ENCODE measurements at places on chromosomes 4 and X. TPM values are rescaled to one million over a fixed set of nuclear protein-coding genes. Genes with fewer than 3 reads are reported as not detected.

DNA sequence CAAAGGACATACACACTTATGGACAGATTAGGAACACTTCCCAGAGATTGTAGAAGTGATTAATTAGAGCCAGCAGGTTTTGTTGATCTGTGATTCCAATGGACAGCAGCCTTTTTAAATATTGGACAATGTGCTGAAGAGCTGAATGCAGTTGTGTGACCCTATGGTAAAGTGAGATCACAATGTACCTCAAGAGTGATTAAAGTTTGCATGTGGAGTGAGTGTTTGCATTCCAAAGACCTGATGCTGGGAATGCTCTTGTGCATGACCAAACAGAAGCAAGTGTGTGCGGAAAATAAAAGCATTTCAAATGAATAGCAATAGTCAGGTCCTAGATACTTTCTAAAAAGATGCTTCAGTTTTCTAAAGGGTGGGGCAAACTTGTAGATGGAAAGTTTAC lies 154.1 kb downstream of the BANK1 start:
- H3K27ac ChIP-seq, result no peak overlapping the region
- H3K4me3 ChIP-seq, result no peak overlapping the region
- H3K4me1 ChIP-seq, result peaks cover 5% of the 10 kb centered on the region
- no peak for DNase-seq
- no peaks in the 10 kb centered on the region for H3K36me3 ChIP-seq

PRIMPOL gene
- 11.3 TPM for total RNA-seq

GRCh38 chr4:176549161-176549865 lies 229.5 kb downstream of the SPCS3 start:
- peak overlapping the region; percentile 57 for H3K4me3 ChIP-seq
- peaks cover 49% of the 10 kb centered on the region for H3K4me1 ChIP-seq
- H3K27ac ChIP-seq, result peak overlapping the region; percentile 63
- peaks cover 14% of the 10 kb centered on the region for H3K36me3 ChIP-seq

- no peak overlapping the region for H3K4me3 ChIP-seq
- no peak overlapping the region for H3K27ac ChIP-seq
- H3K27me3 ChIP-seq, result no peaks in the 10 kb centered on the region
- no peaks in the 10 kb centered on the region for H3K4me1 ChIP-seq
- no peaks in the 10 kb centered on the region for H3K36me3 ChIP-seq
These were observed 42.6 kb downstream of the C4orf51 start for GRCh38 chr4:145722561-145722960.

GLRB gene
- 8.3 TPM for total RNA-seq

DNA sequence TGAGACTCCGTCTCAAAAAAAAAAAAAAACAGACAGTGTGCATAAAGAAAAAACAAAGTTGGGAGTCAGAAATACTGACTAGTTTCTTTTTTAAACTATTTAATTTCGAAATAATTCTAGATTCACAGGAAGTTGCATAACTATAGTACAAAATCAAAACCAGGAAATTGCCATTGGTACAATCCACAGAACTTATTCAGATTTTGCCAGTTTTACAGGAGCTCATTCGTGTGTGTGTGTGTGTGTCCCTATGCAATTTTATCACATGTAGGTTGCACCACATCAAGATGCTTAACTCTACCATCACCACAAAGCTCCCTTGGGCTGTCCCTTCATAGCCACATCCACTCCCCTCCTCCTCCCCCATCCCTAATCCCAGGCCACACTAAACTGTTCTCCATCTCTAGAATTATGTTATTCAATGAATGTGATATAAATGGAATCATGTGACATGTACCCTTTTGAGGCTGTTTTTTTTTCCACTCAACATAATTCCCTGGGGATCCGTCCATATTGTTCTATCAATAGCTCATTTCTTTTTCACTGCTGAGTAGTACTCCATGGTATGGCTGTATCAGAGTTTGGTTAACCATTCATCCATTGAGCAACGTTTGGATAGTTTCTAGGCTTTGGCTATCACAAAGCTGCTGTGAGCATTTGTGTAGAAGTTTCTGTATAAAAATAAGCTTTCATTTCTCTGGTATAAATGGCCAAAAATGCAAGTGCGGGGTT lies 16.3 kb upstream of the DDX3X start:
- H3K4me1 ChIP-seq, result peaks cover 18% of the 10 kb centered on the region
- no peak for DNase-seq
- no peaks in the 10 kb centered on the region for H3K36me3 ChIP-seq
- no peak overlapping the region for H3K4me3 ChIP-seq

CA5B gene
- total RNA-seq, result 6.5 TPM

DNA sequence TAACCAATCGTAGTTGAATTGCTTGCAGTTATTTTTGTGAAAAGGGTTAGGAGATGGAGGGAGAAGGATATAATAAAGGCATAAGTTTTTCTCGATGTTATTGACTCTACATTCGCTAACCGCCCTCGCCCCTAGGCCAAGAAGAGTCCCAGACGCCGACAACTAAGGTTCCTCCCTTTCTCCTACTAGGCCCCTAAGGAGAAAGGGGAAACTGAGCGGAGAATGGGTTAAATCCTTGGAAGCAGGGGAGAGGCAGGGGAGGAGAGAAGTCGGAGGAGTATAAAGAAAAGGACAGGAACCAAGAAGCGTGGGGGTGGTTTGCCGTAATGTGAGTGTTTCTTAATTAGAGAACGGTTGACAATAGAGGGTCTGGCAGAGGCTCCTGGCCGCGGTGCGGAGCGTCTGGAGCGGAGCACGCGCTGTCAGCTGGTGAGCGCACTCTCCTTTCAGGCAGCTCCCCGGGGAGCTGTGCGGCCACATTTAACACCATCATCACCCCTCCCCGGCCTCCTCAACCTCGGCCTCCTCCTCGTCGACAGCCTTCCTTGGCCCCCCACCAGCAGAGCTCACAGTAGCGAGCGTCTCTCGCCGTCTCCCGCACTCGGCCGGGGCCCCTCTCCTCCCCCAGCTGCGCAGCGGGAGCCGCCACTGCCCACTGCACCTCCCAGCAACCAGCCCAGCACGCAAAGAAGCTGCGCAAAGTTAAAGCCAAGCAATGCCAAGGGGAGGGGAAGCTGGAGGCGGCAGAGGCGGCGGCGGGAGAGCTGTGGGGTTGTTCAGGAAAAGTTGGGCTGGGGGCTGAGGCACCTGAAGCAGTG lies 5.9 kb downstream of the ATOH1 start:
- no peak overlapping the region for H3K4me3 ChIP-seq
- peaks cover 22% of the 10 kb centered on the region for H3K27me3 ChIP-seq
- no peaks in the 10 kb centered on the region for H3K4me1 ChIP-seq
- H3K36me3 ChIP-seq, result no peaks in the 10 kb centered on the region

GRCh38 chr4:26130841-26131432 lies 189.9 kb upstream of the RBPJ start:
- no peak overlapping the region for H3K27ac ChIP-seq
- H3K36me3 ChIP-seq, result peaks cover 9% of the 10 kb centered on the region
- DNase-seq, result no peak

GRCh38 chr4:64014647-64015046 lies 394.6 kb downstream of the TECRL start:
- H3K4me1 ChIP-seq, result no peaks in the 10 kb centered on the region
- no peaks in the 10 kb centered on the region for H3K36me3 ChIP-seq
- no peak for DNase-seq

- H3K4me1 ChIP-seq, result no peaks in the 10 kb centered on the region
- H3K27ac ChIP-seq, result no peak overlapping the region
- peaks cover 8% of the 10 kb centered on the region for H3K27me3 ChIP-seq
- H3K4me3 ChIP-seq, result no peak overlapping the region
- no peaks in the 10 kb centered on the region for H3K36me3 ChIP-seq
These were observed 60.0 kb downstream of the FHDC1 start for GRCh38 chr4:152996111-152996571.

DNA sequence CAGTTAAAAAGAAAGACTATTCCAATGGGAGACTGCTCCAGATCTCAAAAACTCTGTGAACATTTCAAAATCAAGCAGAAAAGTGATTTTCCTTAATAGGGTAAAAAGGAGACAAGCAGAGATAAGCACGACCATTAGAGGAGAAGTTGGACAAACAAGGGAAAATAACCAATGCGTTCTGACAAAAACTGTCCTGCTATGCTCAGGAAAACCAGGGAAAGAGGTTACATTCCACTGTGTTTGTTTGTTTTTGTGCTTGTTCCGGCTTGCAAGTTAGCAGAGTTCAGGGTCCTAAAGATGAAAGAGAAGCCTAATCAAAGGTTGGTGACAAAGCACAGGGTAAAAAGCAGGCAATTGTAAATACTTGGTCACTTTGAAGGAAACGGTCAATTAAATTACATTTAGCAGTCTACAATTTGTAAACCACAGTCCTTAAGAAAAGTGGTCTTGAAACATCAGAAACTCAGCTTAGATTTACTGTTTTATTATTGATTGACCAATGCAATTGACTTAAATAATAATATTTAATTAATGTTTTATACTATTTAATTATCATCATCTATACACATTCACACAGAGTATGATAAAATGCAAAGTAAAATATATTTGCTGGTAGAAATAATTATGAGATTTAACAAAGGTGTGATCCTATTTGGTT lies 186.2 kb upstream of the CPXCR1 start:
- H3K27ac ChIP-seq, result no peak overlapping the region
- no peaks in the 10 kb centered on the region for H3K4me1 ChIP-seq
- no peaks in the 10 kb centered on the region for H3K36me3 ChIP-seq
- H3K4me3 ChIP-seq, result no peak overlapping the region
- H3K27me3 ChIP-seq, result no peaks in the 10 kb centered on the region
- DNase-seq, result no peak

SPOCK3 gene
- not detected for total RNA-seq

DNA sequence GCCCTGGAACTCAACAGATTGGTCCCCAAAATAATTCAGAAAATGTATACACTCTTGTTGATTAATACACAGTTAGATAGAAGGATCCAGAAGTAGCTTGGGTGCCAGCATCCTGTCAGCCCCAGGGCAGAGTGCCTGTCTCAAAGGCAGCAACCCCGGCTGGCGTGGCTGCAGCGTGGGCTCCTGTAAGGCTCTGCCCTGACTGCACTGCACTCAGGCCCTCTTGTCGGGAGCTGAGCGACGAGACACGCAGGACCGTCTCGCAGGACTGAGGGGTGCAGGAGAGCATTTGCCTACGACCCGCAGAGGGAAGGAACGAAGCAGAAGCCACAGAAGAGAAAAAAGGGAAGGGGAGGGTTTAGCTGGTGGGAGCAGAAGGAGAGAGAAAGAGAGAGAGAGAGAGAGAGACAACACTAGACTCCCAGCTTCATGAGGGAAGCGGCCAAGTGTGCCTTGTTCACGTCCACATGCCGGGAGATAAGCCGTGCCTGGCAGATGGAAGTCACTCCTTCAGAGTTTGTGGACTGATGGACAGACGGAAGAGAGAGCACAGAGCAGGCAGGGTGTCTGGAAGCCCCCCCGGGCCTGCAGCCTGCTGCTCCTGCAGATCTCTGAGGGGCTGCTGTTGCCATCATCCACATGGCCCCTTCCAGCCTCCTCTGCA lies 38.7 kb upstream of the HELT start:
- DNase-seq, result no peak
- no peaks in the 10 kb centered on the region for H3K4me1 ChIP-seq
- peaks cover 26% of the 10 kb centered on the region for H3K27me3 ChIP-seq
- no peak overlapping the region for H3K4me3 ChIP-seq

USP27X gene
- total RNA-seq, result 2.2 TPM

- H3K36me3 ChIP-seq, result peaks cover 6% of the 10 kb centered on the region
- no peaks in the 10 kb centered on the region for H3K27me3 ChIP-seq
- peaks cover 19% of the 10 kb centered on the region for H3K4me1 ChIP-seq
- peak; percentile 94 for DNase-seq
These were observed 400.8 kb upstream of the SLIT2 start for GRCh38 chr4:19850909-19851308.

GRCh38 chrX:70916754-70917153 lies 8.2 kb upstream of the TEX11 start:
- H3K27ac ChIP-seq, result no peak overlapping the region
- no peak for DNase-seq
- H3K27me3 ChIP-seq, result peaks cover 3% of the 10 kb centered on the region
- no peak overlapping the region for H3K4me3 ChIP-seq
- H3K36me3 ChIP-seq, result no peaks in the 10 kb centered on the region
- no peaks in the 10 kb centered on the region for H3K4me1 ChIP-seq

PDCL2 gene
- total RNA-seq, result not detected
